ENCODE measurements at places on chromosomes 6 and 20.

- H3K4me3 ChIP-seq = peak overlapping the region; percentile 81
- H3K27me3 ChIP-seq = no peaks in the 10 kb centered on the region
- no peak for DNase-seq
These were observed 511 bp upstream of the OGFR start for GRCh38 chr20:62804021-62804626.

DNA sequence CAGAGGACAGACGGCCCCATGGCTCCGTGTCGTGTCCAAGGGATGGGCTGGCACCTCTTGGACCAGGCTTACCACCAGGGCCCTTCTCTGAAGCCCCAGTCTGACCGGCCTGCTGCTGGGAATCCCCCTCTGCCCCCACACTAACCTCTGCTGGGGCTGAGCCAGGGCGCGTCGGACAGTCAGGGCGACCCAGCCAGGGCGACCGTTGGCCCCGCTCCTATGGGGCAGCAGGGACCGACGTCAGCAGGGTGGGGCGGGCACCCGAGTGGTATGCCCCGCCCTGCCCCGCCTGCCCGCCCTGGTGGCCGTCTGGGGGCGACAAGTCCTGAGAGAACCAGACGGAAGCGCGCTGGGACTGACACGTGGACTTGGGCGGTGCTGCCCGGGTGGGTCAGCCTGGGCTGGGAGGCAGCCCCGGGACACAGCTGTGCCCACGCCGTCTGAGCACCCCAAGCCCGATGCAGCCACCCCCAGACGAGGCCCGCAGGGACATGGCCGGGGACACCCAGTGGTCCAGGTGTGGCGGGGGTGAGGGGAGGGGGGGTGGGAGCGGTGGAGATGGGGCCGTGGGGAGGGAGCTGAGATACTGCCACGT lies at the start of gene SLC17A9:
Gene SLC17A9 (plus strand): TSS at position 337 of the 595 bp plus-strand sequence. CDS start 122 bp downstream, at position 459.
- H3K27ac ChIP-seq = peak within 1 kb of the TSS; percentile 66
- H3K27me3 ChIP-seq = no peaks in the 10 kb centered on the region
- H3K36me3 ChIP-seq = peaks cover 14% of the 10 kb centered on the region
- H3K4me3 ChIP-seq = peak within 1 kb of the TSS; percentile 37
- H3K4me1 ChIP-seq = peaks cover 26% of the 10 kb centered on the region

DNA sequence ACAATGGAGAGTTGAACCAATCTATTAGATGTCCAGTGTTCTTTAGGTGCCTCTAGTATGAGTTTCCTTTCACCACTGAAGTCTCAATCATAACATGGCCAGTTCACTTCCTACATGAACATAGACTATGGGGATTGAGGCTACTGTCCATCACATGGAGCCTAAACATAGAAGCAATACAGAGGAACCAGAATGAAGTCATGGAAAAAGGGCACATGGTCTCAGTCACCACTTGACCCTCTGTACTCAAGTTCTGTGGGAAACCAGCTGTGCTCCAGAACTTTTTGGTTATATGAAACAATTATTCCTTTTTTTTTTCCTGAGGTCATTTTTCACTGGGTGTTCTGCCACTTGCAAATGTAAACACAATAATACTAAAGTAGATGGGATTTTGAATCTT lies 762.5 kb downstream of the CBLN4 start:
- no peak overlapping the region for H3K4me3 ChIP-seq
- H3K4me1 ChIP-seq = no peaks in the 10 kb centered on the region
- no peak for DNase-seq
- no peaks in the 10 kb centered on the region for H3K36me3 ChIP-seq
- H3K27me3 ChIP-seq = no peaks in the 10 kb centered on the region

GRCh38 chr6:125868252-125868651 lies 77.5 kb downstream of the NCOA7 start:
- no peak overlapping the region for H3K27ac ChIP-seq
- no peaks in the 10 kb centered on the region for H3K27me3 ChIP-seq
- H3K4me1 ChIP-seq = no peaks in the 10 kb centered on the region
- no peak overlapping the region for H3K4me3 ChIP-seq
- H3K36me3 ChIP-seq = peaks cover 3% of the 10 kb centered on the region

GRCh38 chr20:10115021-10115420 lies 80.2 kb downstream of the ANKEF1 start:
- H3K36me3 ChIP-seq = no peaks in the 10 kb centered on the region
- H3K4me3 ChIP-seq = no peak overlapping the region
- DNase-seq = no peak

- H3K27me3 ChIP-seq = no peaks in the 10 kb centered on the region
- H3K27ac ChIP-seq = no peak overlapping the region
- H3K4me3 ChIP-seq = no peak overlapping the region
- H3K4me1 ChIP-seq = no peaks in the 10 kb centered on the region
- no peaks in the 10 kb centered on the region for H3K36me3 ChIP-seq
- DNase-seq = no peak
These were observed 154.3 kb upstream of the RPS6KA2 start for GRCh38 chr6:166781331-166781730.

- H3K27ac ChIP-seq = no peak overlapping the region
- no peaks in the 10 kb centered on the region for H3K4me1 ChIP-seq
- H3K36me3 ChIP-seq = peaks cover 36% of the 10 kb centered on the region
- no peak for DNase-seq
- no peaks in the 10 kb centered on the region for H3K27me3 ChIP-seq
These were observed 31.2 kb downstream of the CEP43 start for GRCh38 chr6:167030222-167031072.

DNA sequence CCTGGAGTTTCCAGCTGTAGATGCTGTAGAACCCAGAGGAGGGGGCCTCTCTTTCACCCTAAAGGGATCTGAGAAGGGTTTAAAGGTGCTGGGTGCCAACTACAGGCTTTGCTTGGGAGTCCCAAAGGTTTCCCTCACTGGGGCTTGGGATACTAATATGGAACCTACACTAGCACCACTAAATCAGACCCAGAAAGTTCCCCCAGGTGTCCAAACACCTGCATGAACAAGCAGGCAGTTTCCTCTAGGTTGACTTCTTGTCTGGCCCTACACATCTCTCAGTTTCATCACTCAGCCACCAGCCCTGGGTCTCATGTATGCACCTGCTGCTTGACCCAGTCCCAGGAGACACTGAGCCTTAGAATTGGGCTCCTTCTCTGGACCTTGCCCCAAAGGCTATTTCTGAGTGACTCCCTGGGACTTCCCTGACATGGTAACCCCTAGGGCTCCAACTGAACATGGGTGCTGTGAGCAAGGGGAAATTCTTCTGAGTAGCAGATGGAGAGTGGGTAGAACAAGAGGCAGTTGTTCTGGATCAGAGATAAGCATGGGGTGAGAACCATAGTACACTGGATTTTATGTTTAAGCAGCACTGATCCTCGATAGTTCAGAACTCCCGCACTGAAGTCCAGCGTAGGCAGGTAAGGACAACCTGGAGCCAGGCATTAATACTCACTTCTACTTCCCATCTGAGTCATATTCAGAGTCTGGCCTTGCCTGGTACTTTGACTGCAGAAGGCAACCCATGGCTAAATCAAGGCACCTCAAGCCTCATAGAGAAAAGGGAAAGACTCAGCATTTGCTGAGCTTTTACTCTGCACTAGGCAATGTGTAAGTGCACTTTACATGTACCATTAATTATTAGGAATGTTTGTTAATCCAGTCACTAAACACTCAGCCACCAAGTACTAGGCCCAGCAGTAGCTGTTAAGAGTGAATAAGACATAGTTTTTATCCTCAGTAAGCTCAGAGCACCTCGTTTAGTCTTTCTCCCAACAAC lies 16.8 kb downstream of the BCL2L1 start:
- H3K4me3 ChIP-seq = no peak overlapping the region
- peaks cover 19% of the 10 kb centered on the region for H3K4me1 ChIP-seq
- H3K27ac ChIP-seq = no peak overlapping the region
- peaks cover 25% of the 10 kb centered on the region for H3K36me3 ChIP-seq

- no peak for DNase-seq
- no peak overlapping the region for H3K4me3 ChIP-seq
- no peaks in the 10 kb centered on the region for H3K27me3 ChIP-seq
These were observed 144.7 kb downstream of the TASP1 start for GRCh38 chr20:13494019-13494418.

GRCh38 chr20:7627734-7628663 lies 312.3 kb downstream of the HAO1 start:
- H3K36me3 ChIP-seq = no peaks in the 10 kb centered on the region
- no peak overlapping the region for H3K27ac ChIP-seq
- no peaks in the 10 kb centered on the region for H3K27me3 ChIP-seq
- DNase-seq = no peak
- no peak overlapping the region for H3K4me3 ChIP-seq
- no peaks in the 10 kb centered on the region for H3K4me1 ChIP-seq

GRCh38 chr6:113843500-113844073 lies 13.6 kb upstream of the MARCKS start:
- H3K36me3 ChIP-seq = no peaks in the 10 kb centered on the region
- no peak overlapping the region for H3K4me3 ChIP-seq
- no peak overlapping the region for H3K27ac ChIP-seq
- H3K4me1 ChIP-seq = no peaks in the 10 kb centered on the region
- H3K27me3 ChIP-seq = no peaks in the 10 kb centered on the region

- H3K27me3 ChIP-seq = no peaks in the 10 kb centered on the region
- H3K4me1 ChIP-seq = no peaks in the 10 kb centered on the region
- H3K36me3 ChIP-seq = no peaks in the 10 kb centered on the region
- H3K4me3 ChIP-seq = no peak overlapping the region
These were observed 291.9 kb downstream of the PLCB1 start for GRCh38 chr20:8424010-8424409.

DNA sequence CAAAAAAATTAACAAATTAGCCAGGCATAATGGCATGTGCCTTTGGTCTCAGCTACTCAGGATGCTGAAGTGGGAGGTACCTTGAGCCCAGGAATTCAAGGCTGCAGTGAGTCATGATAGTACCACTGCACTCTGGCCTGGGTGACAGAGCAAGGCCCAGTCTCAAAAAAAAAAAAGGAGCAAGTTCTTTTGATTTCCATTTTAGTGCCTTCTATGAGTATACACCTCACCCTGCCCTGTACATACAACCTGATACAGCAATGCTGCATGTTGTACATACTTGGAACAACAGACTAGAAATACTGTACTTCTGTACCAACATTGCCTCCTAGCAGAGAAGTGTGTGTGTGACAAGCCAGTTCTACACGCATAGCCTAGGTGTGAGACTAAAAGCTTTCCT lies 97.3 kb upstream of the CARMIL1 start:
- H3K27ac ChIP-seq = no peak overlapping the region
- H3K4me1 ChIP-seq = no peaks in the 10 kb centered on the region
- H3K4me3 ChIP-seq = no peak overlapping the region
- H3K36me3 ChIP-seq = no peaks in the 10 kb centered on the region

DNA sequence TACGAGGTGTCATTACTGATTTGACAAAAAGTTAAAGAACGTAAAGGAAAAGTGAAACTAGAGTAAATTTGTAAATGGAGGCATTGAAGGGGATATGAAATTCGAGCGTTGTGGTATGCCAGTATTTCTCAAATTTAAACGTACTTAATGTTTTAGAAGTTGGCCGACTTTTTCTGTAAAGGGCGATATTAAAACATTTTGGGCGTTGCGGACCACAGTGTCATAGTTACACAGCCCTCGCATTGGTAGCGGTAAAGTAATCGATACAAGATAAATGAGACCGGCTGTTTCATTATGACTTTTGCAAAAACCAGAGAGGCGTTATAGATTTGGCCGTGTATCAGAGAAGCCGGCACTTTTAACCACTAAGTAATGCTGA lies 39.6 kb downstream of the OR2B2 start:
- H3K27ac ChIP-seq = peak overlapping the region; percentile 83
- H3K27me3 ChIP-seq = no peaks in the 10 kb centered on the region
- no peaks in the 10 kb centered on the region for H3K36me3 ChIP-seq
- peak overlapping the region; percentile 57 for H3K4me3 ChIP-seq
- no peak for DNase-seq

DNA sequence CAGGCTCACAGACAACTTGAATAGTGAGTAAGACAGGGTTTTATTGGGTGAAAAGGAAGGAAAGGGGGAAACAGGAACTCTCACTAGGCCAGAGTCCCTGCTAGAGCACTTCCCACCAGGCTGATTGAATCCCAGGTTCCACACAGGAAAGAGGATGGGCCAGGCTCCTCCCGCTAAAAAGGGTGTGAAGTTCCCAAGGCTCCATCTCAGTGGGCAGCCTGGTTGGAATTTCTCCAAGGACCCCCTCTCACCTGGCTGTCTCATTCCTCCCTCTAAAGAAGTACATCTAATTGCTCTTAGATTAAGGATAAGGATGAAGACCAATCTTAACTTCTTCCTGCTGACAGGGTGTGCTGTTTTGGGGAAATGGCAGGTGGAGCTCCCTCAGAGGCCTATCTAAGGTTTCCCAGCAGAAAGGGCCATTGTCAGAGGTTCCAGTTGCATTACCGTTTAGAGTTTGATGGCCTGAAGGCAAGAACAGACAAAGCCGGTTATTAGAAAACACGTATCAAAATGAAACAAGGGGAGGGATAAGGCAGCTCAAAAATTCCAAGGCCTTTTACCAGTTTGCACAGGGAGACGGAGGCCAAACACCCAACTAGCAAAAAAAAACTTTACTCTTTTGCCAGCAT lies 21.5 kb downstream of the COL19A1 start:
- no peak overlapping the region for H3K27ac ChIP-seq
- H3K4me1 ChIP-seq = no peaks in the 10 kb centered on the region
- H3K27me3 ChIP-seq = no peaks in the 10 kb centered on the region
- DNase-seq = no peak

DNA sequence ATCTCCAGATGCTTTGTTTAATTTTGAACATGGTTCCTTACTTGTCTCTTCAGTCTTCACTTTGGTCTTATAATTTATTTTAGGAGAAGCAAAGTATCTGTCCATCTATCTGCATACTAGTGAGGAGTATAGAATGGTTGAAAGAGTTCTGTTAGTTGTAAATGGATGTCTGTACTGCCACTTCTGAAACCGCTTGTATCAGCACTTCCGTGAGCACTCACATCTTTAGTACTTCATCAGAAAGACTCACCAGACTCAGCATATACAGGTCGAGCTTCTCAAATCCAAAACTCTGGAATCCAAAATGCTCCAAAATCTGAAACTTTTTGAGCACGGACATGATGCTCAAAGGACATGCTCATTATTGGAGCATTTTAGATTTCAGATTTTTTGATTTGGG lies 142.0 kb upstream of the GLP1R start:
- H3K36me3 ChIP-seq = no peaks in the 10 kb centered on the region
- DNase-seq = no peak
- H3K27me3 ChIP-seq = no peaks in the 10 kb centered on the region
- no peak overlapping the region for H3K27ac ChIP-seq
- H3K4me3 ChIP-seq = no peak overlapping the region

DNA sequence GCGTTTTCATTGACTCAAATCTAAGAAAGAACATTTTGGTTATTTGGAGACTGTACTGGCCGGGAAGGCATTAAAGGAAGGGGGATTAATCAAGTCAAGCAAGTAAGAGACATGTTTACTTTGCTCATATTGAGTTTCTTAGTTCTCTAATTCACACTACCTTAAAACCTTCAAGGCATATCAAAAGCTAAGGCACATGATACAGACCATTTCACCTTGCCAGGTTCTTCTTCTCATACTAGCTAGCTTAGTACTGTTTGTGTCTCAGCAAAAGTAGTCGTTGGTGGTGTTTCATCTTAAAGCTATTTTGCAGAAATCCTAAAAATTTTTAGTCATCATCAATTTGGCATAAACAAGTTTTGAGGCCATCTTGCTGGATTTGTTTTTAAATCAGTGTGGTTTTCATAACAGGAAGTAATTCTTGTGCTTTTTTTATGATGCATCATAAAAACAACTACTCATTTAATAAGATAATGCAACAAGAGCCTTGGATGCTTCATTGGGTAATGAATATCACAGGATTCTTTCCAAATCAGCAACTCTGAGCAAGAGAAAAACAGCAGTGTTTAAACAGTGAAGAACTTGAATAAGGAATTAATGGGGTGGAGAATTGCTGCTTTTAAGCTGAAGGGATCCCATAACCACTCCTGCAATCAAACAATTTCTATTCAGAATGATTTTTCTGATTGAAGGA lies 425.3 kb downstream of the EPM2A start:
- no peaks in the 10 kb centered on the region for H3K27me3 ChIP-seq
- no peak for DNase-seq
- H3K27ac ChIP-seq = no peak overlapping the region
- no peaks in the 10 kb centered on the region for H3K36me3 ChIP-seq
- no peak overlapping the region for H3K4me3 ChIP-seq
